KG1 (cell line): ENCODE measurements at places on chromosomes 16 and 17.

- peak; percentile 18 for DNase-seq
These were observed 7.1 kb downstream of the IGSF6 start for GRCh38 chr16:21645261-21645721.

DNA sequence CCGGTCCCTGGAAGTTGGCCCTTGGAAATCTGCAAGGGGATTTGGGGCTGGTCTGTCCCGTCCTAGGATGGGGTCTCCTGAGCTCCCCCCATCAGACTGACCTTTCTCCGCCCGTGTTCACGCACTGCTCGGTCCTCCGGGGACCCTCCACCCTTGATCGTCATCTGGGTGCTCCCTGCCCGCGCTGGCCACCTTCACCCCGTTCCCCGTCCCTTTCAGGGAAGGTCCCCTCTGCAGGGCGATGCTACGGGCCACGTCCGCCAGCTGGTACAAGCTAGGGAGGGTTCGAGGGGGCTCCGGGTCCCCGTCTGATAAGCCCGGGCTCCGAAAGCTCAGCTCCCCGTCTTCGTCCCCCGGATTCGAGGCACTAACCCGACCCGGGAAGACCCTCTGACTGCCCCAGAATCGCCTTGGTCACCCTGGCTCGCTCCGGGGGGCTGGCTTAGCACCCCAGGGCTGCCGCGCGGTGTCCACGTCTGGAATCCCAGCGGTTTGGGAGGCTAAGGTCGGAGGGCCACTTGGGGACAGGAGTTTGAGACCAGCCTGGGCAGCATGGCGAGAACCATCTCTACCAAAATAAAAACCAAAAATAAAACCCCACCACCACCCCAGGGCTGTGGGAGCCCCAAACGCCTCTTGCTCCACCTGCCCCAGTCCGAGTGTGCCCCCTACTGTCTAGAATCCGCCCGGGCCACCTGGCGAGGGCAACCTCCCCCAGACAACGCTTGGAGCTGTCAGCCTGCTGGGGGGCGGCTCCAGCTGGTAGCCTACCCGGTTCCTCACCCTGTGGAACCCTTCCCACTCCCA, 1.1 kb upstream of the SLC43A2 start:
- no peak for DNase-seq

DNA sequence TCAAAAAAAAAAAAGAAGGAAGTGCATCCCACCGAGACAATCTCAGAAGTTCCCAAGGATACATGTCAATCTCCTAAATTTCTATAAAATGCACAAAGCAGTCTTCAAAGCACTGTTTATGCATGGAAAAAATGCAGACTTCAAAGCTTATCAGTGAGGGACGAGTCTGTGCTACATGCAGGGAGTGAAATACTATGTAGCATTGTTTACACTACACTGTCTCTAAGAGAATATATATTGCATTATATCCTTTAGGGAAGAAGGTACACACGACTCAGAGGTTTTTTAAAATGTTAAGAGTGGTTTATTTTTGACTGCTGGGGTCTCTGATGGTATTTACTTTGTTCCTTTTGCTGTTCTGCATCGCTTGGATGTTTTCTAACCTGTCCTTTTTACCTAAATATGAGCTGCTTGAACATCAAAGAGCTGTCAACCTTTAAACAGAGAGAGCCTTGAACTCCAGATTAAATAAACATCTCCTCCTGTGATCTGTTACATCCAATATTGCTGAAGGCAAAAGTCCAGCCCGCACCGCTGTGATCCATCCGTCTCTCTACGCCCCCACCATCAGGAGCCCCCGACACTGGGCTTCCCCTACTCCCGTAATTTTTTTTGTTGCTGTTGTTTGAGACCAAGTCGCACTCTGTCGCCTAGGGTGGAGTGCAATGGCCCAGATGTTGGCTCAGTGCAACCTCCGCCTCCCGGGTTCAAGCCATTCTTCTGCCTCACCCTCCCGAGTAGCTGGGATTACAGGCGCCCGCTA, 1.4 kb downstream of the FBXO31 start:
- DNase-seq, result no peak

- DNase-seq, result no peak
These were observed 4.4 kb downstream of the SETD6 start for GRCh38 chr16:58519707-58520106.

DNA sequence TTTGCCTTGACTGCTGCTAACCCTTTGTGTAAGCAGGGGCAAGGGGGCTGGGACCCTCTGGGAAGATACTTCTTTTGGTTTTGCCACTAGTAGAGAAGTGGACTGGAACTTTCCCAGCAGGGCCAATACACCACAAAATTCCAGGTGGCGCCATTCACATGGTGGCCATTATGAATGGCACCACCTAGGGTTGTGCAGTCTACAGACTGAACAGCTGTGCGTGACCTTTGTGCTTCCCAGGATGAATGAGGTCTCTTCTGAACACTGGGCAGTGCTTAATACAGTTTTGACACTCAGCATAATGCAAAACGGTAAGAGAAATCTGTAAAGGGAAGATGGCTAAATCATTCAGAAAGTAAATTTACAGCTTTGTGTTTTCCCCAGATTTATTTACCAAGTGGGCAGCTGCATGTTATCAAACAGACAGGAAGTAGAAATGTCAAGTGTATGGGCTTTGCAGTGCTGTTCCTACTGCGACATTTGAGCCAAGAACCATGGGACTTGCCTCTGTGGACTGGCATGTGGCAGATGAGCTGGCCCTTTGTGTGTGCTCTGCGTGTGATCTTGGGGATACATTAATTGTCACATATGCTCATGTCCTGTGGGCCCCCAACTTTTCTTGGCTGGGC, 9.2 kb downstream of the SYT17 start:
- DNase-seq, result no peak

DNA sequence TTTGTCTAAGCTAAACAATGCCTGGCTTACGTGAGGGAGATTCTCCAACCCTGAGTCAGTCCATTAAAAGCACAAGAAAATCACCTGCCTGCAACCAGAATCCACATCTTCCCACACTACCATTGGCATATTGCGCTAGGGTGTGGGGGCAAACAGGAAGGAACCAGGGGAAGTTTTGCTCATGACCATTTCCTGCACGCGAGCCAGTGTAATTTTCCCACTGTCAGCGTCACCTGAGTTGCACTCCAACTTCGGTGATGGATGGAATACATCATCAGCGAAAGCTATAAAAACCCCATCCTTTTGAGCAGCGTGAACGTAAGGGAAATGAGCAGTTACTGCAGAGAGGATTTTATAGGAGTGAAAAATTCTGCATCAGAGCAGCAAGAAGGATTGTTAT, 167.9 kb upstream of the NOL11 start:
- DNase-seq, result no peak

GRCh38 chr16:10931134-10931533, 11.1 kb downstream of the DEXI start:
- DNase-seq, result no peak

DNA sequence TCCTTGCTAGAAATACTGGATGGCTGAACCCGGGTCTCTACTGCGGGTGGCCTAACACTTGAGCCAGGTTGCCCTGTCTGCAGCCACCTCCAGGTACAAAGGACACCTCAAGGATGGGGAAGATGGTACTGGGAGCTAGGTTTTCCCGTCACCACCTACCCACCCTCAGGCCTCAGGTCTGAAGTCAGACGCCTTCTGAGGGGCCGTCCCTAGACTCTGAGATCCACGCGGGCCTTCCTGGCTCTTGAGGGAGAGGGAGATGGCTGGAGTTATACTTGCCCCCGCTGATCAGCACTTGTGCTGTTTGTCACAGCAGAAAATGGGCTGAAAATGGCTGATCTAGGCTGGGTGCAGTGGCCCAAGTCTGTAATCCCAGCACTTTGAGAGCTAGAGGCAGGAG, 10.6 kb downstream of the TRPV3 start:
- DNase-seq, result no peak

DNA sequence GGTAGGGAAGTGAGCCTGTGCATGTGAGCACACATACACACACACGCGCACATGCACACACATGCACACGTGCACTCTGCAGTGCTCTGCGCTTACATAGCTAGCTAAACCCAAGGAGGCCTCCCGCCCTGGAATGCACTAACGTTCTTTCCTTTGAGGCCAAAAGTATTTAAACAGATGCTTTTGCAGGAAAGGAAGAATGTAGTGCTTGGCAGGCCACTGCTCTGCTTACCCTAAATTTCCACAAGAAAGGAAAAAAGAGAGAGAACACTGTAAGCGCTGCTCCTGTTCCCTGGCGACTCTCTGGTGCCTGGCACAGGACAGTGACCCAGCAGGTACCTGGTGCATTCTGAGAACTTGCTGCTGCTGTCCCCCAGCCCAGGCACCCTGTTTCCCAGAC, 31.3 kb upstream of the MRPS23 start:
- no peak for DNase-seq

DNA sequence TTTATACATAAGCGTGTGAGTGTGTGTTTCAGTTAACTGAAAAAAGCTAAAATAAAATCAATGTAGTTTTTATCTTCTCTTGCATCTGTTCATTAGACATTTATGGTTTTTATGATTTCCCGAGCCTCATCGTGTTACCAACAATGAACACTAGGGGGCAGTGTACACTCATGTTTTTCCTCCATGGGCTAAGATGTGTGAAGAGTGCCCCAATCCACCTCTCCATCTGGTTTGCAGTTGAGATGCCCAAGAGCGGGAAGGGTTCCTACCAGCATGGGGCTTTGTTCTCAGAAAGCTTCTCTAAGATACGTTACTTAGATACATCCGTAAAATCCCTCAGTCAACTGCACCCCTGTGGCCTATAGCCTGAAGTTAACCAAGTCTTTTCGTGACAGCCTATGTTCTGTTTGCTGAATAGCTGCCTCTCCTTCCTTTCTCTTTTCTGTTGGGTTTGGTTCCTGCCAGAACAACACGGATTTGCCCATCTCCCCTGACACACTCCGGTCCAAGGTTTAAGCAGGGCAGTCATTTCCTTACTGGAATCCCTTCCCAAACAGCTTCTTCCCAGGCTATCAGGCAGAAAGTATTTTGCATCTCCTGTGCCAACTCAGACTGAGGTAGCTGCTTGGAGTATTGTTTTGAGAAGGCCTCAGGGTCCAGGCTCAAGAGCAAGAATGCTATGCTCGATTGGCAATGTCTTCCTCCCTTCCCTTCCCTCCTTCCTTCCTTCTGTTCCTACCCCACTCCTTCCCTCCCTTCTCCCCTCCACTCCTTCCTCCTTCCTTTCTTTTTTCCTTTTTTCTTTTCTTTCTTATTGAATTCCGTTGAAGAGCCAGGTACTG, 12.9 kb upstream of the ELAC2 start:
- DNase-seq, result peak; percentile 25

DNA sequence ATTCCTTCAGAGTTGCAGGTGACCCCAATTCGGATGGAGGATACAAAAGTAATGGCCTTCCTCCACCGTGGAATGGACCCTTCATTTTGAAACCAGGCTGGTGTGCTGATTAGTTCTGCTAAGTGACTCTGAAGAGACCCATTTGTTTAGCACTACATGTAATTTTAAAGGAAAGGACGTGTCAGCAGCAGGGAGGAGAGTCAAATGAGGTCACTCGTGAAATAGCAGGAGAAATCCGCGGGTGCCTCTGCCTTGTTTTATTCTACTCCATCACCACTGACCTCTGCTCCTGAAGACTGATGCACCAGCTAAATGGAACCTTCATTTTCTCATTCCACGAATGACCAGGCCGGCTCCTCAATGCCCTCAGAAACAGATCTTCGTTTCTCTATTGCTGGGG, 589.2 kb downstream of the CDH11 start:
- no peak for DNase-seq

DNA sequence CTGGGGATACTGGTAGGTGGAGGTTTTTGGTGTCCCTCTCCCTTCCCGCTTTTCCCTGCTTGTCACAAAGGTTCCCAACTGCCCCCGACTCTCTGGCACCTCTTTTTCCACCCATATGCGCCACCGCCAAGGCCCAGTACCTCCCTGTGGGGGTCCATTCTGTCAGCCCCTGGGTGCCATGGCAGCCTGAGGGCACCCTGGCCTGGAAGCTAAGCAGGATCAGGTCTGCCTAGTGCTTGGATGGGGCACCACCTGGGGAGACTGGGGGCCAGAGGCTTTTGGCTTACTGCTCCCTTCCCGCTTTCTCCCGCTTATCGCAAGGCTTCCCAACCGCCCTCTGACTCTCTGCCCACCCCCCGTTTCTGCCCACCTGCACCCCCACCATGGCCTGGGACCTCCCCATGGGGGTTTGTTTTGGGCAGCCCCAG, 2286.4 kb downstream of the TP53TG3F start:
- DNase-seq, result no peak

- DNase-seq, result no peak
These were observed 6.4 kb upstream of the FOXJ1 start for GRCh38 chr17:76147211-76148014.

- DNase-seq, result no peak
These were observed 34.3 kb downstream of the C17orf75 start for GRCh38 chr17:32307658-32308057.

DNA sequence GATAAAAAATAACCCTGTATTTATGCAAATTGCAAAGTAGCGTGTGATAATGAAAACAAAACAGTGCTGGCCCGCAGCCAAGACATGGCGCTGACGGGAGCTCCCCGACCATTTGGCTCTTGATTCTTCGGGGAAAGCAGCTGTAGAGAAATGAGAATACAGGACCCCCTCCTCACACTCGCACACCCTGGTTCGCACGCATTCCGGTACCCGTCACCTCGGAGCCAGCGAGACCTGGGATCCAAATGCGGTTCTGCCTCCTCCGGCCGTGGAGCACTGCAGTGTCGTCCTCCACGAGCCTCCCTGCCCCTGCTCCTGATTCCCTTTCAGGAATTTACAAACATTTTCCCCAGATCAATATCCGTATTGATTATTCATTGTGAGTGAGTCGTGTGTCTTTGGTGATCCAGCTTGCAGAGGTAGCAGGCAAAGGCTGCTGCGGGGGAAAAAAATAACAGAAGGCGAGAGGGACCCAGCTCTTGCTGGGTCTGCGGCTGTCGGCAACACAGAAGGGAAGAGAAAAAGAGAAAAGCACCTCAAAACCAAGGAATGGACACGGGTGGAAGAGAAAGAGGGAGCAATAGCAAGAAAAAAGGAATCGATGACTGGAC, 184.1 kb upstream of the ZFHX3 start:
- no peak for DNase-seq

GRCh38 chr16:79253100-79253631, 347.4 kb downstream of the MAF start:
- no peak for DNase-seq

GRCh38 chr16:3938843-3939624, 58.5 kb upstream of the CREBBP start:
- DNase-seq, result peak; percentile 6

DNA sequence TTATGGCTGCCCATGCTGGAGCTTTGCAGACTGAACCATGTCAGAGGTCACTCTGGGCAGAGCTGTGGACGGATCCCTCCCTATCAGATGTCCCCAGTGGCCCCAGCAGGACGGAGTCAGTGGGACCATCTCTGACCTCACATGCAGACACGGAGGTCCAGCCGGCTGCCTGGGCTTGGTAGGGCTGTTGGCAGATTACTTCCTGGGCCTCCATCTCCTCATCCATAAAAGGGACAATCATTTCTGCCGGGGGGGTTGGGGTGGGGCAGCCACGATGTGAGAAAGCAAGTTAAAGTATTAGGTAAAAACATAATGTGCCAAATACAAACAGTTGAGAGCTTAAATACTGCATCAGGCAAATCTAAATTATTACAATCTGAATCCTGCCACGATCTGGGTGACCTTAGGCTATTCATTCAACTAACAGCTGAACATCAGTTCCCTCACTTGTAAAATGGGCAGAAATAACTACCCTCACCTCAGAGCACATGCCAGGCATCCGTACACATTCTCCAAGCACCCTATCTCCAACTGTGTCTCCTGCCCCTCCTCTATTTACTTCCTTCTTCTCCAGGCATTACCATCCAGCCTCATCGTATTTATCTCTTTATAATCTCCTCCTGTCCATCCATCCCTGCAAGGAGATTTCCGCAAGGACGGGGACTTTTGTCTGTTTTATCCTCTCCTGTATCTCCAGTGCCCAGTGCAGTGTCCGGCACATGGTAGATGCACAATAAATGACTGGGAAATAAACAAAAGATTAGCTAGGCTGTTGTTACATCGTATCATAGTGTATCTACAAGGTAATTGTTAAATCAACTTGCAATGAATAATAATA, 192.3 kb upstream of the FOXF1 start:
- no peak for DNase-seq
